ENCODE measurements at places on chromosomes 12 and 14.

- DNase-seq = no peak
Measured at GRCh38 chr14:67577181-67577808, 22.8 kb downstream of the PIGH start.

DNA sequence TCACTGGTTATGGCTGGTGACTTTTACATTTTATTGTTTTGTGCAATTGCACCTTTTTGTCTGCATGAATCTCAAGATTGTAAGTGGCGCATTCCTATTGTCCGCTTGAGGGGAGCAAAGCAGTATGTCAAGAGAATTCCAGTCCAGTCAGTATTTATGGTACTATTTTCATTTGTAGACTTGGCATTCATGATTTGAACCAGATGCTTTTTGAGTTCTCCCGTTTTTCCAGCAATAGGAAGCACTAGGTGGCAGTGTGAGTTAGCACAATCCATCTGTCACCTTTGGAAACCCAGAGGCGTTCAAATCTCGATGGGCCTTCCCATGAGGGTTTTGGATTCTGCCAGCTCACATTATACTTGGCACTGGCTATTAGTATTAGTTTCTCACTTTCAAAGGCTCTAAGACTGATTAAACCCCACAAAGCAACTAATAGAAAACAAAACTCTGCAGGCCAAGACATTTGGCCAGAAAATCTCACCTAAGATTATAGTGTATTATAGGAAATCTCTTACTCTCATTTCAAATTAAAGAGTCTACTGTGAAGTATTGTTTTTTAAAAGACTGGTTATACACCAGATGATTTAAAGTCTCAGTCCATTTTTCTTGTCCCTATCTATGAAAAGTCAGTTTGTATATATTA is 2.2 kb downstream of the DACT1 start:
- peak; percentile 93 for DNase-seq

GRCh38 chr14:30348445-30348844 is 210.5 kb upstream of the G2E3 start:
- no peak for DNase-seq

- DNase-seq = no peak
Measured at GRCh38 chr12:105443802-105444652, 113.5 kb downstream of the C12orf75 start.

- no peak for DNase-seq
Measured at GRCh38 chr12:87923361-87923760, 105.8 kb downstream of the C12orf50 start.

DNA sequence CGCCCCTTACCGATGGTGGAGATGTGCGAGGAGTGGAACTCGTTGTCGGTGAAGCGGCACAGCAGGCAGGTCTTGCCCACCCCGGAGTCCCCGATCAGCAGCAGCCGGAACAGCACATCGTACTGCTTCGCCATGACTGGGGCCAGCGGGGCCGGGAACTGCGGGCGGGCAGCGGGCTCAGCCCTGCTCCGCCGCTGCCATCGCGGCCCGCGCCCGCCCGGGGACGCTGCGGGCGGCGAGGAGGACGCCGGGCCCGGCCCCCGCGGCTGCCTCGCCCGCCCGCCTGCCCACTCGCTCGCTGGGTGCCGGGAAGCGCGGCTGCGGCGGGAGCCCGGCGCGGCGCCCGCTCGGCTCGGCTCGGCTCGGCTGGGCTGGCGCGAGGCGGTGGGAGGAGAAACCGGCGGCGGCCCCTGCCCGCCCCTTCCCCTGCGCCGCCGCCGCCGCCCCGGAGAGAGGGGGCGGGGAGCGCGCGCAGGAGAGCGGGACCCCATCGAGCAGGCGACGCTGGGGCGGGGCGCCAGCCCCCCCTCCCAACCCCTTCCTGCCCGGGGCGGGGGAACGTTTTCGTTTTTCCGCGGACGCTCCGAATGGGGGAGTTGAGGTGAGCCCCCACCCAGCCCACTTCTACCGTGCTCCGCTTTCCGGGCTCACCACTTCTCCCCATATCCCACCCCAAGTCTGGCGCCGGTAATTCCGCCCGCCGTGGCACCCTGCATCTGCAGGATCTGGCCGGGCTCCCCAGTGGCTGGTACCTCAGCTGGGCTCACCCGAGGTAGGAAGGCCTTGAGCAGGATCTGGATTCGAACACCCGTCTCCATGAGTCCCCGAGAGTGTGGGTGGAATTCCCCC is at the start of gene RAB15:
TSS of gene RAB15 (minus strand) at position 394 of the 849 bp plus-strand sequence. CDS start at position 134, 260 bp downstream.
- DNase-seq = peak; percentile 37

Measured in NCI-H1694 treated with DMSO at 0.1 percent for 48 hours (cell line).